ENCODE measurements at places on chromosomes 2 and 18.
A peak's percentile ranks its signal among the peaks of the same experiment; 100 is the strongest.

DNA sequence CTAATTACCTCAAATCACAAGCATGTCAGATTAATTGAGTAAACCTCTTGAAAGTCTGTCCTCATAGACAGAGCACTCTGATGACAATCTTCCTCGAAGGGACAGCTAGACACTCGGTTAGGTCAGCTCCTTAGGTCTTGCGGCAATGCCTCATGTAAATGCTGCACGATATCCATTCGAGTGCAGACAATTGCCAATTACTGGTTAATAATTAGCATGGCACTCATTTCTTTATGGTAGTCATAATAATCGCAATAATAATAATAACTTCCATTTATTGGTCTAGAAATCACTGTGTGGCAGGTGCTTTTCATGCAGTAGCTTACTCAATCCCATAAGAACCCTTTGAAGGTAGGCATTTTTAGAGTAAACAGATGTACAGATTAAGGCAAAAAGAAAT lies 44.7 kb upstream of the DSC1 start:
- no peak for DNase-seq

GRCh38 chr18:60329131-60329530 lies 43.4 kb downstream of the MC4R start:
- no peak for DNase-seq

GRCh38 chr2:125684932-125685331 lies 971.0 kb upstream of the GYPC start:
- no peak for DNase-seq

GRCh38 chr2:235050980-235051351 lies 99.1 kb downstream of the SH3BP4 start:
- DNase-seq: no peak

- no peak for DNase-seq
Observed at GRCh38 chr2:47087051-47087450, 68.1 kb downstream of the STPG4 start.

DNA sequence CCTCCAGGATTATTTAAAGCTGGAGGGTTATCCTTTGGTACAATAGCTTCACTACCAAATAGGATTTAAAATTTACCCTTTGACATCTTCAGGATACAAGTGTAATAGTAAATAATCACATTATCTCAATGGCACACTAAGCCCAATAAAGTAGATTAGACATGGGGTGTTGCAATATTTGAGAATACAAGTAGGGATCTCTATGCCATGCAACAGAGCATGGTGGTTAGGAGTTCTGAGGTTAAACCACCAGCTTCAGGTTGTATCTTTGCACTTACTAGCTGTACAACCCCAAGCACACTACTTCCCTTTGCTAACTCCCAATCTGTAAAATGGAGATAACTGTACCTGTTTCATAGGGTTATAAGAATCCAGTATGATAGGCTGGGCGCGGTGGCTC lies 6.2 kb downstream of the MBD2 start:
- DNase-seq: no peak

GRCh38 chr2:136081582-136082210 lies 36.3 kb downstream of the CXCR4 start:
- no peak for DNase-seq

GRCh38 chr2:98809878-98810587 lies 79.1 kb upstream of the MGAT4A start:
- DNase-seq: no peak

- DNase-seq: no peak
Observed at GRCh38 chr2:39851651-39852110, 72.6 kb upstream of the THUMPD2 start.

DNA sequence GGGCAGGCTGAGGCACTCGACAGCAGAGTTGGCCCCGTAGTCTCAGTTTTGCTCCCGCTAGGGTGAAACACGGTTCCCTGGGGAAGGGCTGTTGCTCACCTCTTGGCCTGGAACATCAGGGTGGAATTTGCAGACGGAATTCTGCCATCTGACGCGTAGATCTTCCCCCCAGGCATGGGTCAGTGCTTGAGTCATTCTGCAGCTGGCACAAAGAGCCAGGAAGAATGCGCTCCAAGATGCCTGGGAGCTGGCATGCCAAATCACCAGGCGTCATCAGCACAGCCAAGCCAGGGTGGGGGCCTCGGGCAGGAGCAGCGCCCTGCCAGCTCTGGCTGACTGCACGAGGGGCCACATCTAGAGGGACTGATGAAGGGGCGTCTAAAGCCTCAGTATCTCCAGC lies 42.7 kb downstream of the ODC1 start:
- DNase-seq: no peak

- DNase-seq: peak; percentile 74
Observed at GRCh38 chr18:63162271-63163014, 157.1 kb downstream of the BCL2 start.

GRCh38 chr18:53702480-53702879 lies 522.0 kb downstream of the MBD2 start:
- no peak for DNase-seq

DNA sequence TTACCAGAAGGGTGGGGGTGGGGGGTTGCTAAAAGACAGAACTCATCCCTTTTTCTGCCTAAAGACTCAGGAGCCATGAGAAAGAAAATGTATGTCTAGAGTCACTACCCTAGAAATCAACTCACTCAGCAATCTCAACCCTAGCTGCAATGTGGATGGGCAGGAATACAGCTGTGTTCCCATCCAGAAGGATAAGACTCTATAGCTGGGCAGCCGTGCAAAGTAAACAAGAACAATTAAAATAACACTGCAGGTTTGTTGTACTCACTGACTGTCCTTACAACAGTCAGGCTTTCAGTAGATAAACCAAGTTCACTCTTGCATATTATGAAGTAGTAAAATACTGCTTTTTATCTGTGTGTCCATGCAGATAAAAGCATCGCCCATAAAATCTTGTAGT lies 74.0 kb downstream of the ESCO1 start:
- no peak for DNase-seq

- no peak for DNase-seq
Observed at GRCh38 chr2:47223980-47224379, 68.9 kb upstream of the STPG4 start.

GRCh38 chr2:26883956-26884355 lies 36.0 kb downstream of the DPYSL5 start:
- DNase-seq: no peak

DNA sequence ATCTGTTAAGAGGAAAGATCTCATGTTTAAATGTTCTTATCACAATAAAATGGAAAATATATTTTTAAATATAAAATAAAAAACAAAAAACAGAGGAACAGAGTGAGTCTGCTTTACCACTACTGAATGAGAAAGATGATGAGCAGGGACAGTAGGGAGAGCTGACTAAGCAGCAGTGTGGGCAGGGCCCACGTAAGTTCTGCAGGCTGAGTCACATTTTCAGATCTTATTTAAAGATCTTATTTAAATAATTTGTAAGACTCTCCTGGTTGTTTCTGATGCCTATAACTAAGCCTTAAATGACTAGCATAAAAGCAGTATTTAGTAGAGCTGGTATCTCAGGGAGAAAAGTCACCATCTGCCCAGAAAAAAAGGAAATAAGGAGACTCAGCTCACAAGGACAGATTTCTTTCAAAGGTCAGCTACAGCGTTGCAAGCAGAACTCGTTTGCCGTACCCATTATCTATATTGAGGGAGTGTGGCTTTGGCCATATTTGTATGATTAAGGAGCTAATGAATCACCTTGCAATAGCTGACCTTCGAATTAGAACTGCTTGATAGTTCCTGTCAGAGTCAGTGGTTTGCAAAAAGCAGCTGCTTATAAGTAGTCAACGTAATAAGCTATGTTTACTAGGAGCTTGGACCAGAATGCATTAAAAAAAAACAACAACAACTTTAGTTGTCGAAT lies 322.1 kb upstream of the CHAC2 start:
- DNase-seq: no peak

DNA sequence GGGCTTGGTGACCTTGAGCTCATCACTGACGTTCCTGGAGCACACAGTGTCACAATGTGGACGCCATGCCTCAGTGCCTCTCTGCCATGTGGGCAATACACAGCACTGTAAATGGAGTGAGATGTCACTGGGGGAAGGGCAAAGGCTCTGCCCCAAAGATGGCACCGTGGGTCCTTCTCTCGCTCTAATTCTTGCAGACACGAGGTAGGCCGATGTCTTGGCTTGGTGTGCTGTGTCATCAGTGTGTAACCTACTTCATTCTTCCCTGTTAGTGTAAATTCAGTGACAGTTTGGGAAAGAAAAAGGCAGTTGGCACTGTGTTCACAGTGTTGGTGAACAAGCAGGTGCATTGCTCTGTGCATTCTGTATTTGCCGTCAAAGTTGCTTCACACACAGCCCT lies 309.3 kb upstream of the MYT1L start:
- no peak for DNase-seq

- no peak for DNase-seq
Observed at GRCh38 chr2:216111122-216111521, 2.0 kb downstream of the XRCC5 start.

- no peak for DNase-seq
Observed at GRCh38 chr2:55887351-55887750, 36.2 kb downstream of the EFEMP1 start.

DNA sequence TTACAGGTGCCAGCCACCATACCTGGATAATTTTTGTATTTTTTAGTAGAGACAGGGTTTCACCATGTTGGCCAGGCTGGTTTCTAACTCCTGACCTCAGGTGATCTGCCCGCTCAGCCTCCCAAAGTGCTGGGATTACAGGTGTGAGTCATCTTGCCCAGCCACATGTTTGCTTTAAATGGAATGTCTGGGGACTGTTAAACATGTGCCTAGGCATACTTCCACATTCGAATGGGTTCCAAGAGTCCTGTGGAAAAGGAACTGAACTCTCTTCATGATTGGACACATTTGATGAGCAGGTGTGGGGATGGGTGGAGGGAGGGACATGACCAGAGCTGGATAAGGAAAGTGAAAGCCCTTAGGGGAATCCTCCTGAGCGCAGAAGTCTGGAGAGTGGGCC lies 58.4 kb upstream of the GREB1L start:
- peak; percentile 22 for DNase-seq

- no peak for DNase-seq
Observed at GRCh38 chr2:202750763-202751427, 116.1 kb downstream of the FAM117B start.

GRCh38 chr2:113692698-113693428 lies 63.6 kb downstream of the SLC35F5 start:
- no peak for DNase-seq

- no peak for DNase-seq
Observed at GRCh38 chr2:240372101-240372500, 63.4 kb upstream of the GPC1 start.

GRCh38 chr2:55026202-55026601 lies 24.0 kb downstream of the RTN4 start:
- no peak for DNase-seq

DNA sequence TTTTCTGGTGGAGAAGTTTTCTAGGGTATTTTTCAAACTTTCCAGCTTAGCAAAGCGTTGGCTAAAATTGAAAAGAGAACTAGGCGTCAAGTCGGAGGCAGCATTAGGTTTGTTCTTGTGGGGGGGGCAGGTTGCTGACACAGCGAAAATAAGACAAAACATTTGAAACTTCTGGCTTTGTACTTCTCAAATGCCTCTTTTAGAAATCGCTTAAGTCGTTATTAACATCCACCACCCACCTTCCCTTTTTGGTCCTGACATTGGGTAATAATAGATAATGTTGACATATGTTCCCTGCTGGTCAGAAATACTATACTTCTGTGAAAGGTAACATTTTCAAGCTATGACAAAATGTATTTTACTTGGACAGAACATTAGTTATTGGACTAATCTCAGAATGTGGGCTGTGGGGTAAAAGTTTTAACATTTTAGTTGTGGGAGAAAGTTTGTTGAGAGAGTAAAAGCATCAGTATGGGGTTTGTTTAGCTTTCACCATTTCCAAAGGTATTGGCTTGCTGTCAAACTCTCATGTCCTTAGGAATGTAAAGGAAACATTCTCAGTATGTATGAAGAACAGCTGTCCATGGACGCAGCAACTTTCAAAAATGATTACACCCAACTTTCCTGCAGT lies 88.1 kb upstream of the ZEB2 start:
- no peak for DNase-seq

DNA sequence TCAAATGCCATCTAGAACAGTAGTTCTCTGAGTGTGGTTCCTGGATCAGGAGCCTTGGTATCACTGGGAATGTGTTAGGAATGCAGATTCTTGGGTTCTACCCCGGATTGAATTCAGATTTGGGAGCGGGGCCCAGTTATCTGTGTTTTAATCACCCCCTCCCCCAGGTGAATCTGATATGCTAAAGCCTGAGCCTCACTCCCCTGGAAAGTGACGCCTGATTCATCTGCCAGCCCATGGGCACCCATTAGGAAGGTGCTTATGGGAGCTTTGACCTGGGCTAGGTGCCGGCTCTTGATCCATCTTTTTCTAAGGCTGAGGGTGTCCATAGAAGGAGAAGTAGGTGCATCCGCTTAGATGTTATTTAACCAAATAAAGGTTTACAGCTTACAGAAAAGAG lies 199.4 kb downstream of the NEDD4L start:
- DNase-seq: no peak

GRCh38 chr2:171909266-171909665 lies 13.0 kb upstream of the HAT1 start:
- DNase-seq: no peak

DNA sequence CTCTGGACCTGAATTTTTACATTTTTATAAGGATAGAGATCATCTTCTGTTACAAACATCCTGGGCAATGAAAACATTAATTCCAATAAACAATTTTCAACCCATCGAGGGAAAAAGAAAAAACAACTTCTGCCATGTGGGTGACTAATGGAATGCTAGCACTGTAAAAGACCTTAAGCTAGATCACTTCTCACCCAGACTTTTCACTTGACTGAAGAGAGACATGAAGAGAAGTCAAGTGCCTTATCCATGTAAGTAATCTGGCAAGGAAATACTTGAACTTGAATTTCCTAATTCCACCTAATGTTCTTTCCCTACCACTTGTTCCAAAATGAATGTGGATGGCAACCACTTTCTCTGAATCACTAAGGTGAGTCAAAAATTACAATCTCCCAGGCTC lies 98.3 kb upstream of the ACVR1C start:
- DNase-seq: no peak

DNA sequence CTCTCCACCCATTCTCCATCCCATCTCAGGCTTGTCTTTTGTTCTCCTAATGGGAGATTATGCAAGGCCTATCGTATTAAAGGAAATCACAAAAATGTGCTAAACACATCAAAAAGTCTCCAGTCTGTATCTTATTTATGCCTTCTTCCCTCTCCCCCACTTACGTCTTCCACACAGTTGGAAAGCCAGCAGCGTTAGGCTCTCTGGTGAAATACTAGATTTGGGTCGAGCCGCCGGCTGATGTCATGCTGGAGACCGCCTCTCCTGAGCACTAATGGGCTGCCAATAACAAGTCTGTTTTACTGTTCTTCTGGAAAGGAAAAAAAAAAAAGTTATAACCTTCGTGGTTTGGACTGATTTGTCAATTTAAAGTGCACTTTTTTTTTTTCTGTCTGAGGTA lies 182.7 kb upstream of the SIX2 start:
- DNase-seq: no peak

DNA sequence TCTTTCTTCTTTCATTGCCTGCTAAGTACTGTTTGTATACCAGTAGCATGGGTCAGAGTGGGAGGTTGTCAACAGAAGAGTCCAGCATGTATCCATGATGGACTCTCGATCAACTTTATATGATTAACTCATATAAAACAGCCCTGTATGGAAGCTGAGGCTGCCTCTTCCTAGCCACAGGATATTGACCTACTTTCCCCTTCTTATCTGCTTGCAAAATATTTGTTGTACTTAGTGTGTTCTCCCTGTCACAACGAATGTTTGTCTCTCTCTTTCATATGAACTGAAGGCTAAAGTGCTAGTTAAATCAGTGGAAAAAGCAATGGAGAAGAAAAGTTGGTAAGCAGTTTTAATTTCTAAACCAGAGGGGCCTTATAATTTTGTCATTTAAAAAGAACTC lies 17.8 kb downstream of the MYO1B start:
- DNase-seq: no peak

Measured in stimulated activated effector memory CD8-positive, alpha-beta T cell treated with anti-CD3 and anti-CD28 coated beads, Interleukin-12 subunit alpha, Interleukin-12 subunit beta, amount 100 ng/mL, for 72 hours (primary cell).